Chondrocyte (in vitro differentiated cells): ENCODE measurements at places on chromosomes 7 and 10. TPM values are rescaled to one million over a fixed set of nuclear protein-coding genes. Genes with fewer than 3 reads are reported as not detected.
A peak's percentile ranks its signal among the peaks of the same experiment; 100 is the strongest.

The LBX1 gene
- total RNA-seq: not detected in 3 replicates

DNA sequence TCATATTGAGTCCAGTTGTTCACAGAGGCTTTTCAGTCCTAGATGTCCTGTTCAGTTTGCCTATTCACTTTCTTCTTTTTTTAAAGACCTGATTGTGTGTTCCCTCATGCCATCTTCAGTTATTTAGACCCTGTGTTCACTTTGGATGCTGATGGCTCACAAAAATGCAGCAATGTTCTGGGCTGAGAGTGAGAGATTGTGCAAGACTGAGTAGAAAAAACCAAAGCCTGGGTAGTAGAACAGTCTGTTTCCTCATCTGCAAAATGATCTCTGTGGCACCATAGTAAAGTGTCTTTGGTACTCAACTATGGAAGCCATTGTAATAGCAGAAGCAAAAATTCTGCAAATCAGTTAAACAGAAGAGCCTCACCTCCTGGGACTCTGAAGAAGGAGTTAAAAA is 43.2 kb downstream of the AKR1B1 start:
- no peak for DNase-seq

The LRMDA gene
- total RNA-seq: 0.34 to 3.5 TPM (median 2.8 TPM) in 3 replicates

- DNase-seq: no peak
Measured at GRCh38 chr7:130736298-130736900, 2.4 kb upstream of the KLF14 start.

The EBF3 gene
- 2.2 TPM in 1 of 3 replicates, not detected in the others for total RNA-seq

GRCh38 chr10:132654708-132655661 is 117.4 kb downstream of the INPP5A start:
- DNase-seq: no peak

The AGR2 gene
- not detected in 3 replicates for total RNA-seq

The GCK gene
- total RNA-seq: 0.31 to 0.44 TPM (median 0.37 TPM) in 3 replicates

DNA sequence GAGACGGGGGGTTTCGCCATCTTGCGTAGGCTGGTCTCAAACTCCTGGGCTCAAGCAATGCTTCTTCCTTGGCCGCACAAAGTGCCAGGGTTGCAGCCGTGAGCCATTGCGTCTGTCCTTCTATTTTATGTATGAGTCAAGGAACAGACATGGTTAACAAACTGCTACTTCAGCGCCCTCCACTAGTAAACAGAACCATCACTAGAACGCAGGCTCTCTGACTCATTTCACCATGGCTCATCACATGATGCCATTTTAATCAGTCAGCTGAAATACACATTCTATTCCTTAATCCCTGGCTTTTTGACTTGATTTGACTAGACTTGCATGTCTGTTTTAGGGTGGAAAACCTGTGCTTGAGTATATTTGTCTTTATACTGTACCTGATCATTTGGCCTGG is 41.3 kb downstream of the CELF2 start:
- no peak for DNase-seq

DNA sequence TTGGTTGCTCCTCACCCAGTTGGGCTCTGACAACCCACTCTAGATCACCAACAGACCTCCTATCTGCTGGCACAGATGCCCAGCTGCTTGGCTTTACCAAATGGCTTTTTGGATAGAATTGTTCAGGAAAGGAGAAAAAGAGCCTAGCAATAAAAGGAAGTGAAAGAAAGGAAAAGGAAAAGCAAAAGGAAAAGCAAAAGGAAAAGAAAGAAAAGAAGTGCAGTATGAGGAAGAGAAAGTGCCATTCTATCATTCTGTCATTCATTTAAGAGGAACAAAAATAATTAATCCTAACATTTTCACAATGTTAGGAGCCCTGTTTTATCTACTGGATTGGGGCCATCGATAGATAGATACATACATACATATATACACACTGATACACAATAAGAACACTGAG is 353.6 kb downstream of the THSD7A start:
- no peak for DNase-seq

The TUBB8 gene
- 0.22 TPM in 1 of 3 replicates, not detected in the others for total RNA-seq

The CPEB3 gene
- 1.1 to 1.7 TPM (median 1.2 TPM) in 3 replicates for total RNA-seq

The ZNF37A gene
- total RNA-seq: 10.1 to 19.2 TPM (median 11.6 TPM) in 3 replicates

DNA sequence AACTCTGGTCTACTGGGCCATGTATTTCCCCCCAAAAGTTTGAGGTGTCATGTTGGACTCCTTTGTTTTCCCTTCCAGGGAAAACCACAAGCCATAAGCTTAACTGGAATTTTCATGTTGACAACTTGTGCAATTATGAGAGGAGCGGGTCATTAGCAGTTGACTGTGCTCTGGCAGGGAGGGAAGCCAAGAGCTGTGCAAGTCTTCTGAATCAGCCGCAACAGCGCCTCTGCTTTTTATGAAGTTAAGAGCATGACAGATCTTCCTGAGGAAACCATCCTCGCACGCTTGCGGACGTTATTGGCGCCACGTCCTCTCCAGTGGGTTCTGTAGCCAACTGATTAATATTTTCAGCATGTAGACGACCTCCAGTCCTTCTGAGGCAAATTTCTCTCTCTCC is 148.7 kb upstream of the MKI67 start:
- no peak for DNase-seq

- DNase-seq: no peak
Measured at GRCh38 chr10:5543623-5544022, 18.9 kb downstream of the CALML3 start.

- DNase-seq: no peak
Measured at GRCh38 chr7:90337106-90337505, 9.4 kb upstream of the GTPBP10 start.

- peak; percentile 69 for DNase-seq
Measured at GRCh38 chr10:132632851-132633684, 95.5 kb downstream of the INPP5A start.

DNA sequence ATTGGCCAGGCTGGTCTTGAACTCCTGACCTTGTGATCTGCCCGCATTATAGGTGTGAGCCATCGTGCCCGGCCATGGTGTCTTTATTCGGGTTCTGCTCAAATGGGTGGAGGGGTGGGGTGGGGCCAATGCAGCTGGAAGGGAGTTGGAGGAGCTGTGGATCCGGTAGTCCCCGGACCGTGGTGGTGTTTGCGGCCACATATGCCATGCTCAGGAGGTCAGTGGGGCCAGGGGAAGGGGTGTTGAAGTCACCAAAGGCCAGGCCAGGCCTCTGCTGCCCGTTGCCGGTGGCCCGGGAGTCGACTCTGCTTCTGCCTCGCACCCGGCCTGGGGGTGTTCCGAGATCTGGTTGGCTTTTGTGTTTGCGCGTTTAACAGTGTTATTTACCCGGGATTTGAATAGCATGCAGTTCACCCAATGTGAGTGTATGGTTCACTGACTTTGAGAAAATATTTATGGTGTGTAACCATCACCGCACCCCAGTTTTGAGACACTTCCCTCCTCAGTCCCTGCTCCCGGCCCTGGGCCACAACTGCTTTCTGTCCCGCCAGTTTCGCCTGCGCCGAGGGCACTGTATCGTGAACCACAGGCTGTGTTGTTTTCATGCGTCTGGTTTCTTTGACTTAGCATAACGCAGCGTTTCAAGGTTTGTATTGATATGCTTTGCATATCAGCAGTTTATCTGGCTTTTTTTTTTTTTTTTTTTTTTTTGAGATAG is 10.7 kb downstream of the INPP5A start:
- peak; percentile 77 for DNase-seq

The LRRD1 gene
- total RNA-seq: 0.22 to 0.41 TPM in 2 of 3 replicates, not detected in the other

DNA sequence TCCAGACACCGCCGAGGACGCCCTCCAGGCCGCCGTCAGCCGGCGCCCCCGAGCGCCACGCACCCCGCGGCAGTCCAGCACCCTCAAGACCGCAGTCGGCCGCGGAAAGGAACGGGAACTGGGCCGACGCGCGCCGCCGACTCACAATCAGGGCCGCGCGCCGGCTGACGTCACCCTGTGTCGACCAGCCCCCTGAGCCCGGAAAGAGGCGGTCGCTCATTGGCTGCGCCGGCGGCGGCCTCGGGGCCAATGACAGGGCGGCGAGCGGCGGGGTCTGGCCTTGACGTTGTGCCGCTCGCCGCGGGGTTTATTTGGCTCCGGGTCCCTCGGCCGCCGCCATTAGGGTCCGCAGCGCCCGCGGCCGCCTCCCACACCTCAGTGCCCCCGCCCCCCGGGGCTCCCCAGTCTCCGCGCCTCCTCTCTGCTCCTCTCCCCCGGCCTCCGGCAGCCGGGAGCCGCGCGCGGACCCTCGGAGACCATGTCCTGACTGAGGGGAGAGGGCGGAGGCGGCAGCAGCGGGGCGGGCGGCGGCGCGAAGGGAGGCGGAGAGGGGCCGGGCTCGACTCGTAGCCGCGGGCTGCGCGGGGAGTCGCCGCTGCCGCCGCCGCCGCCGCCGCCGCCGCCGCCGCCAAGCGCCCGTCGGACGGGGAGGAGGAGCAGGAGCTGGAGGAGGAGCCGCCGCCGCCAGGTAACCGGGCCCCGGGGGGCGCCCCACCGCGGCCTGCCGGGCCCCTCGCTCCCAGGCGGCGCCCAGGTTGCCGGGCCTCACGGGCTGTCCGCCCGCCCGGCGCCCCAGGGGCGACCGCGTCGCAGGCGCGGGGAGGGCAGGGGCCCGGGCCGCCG is 25.1 kb upstream of the ZRANB1 start:
- DNase-seq: peak; percentile 98

The CUBN gene
- total RNA-seq: 0.89 to 1.0 TPM (median 0.92 TPM) in 3 replicates

The ACTL6B gene
- not detected in 3 replicates for total RNA-seq

DNA sequence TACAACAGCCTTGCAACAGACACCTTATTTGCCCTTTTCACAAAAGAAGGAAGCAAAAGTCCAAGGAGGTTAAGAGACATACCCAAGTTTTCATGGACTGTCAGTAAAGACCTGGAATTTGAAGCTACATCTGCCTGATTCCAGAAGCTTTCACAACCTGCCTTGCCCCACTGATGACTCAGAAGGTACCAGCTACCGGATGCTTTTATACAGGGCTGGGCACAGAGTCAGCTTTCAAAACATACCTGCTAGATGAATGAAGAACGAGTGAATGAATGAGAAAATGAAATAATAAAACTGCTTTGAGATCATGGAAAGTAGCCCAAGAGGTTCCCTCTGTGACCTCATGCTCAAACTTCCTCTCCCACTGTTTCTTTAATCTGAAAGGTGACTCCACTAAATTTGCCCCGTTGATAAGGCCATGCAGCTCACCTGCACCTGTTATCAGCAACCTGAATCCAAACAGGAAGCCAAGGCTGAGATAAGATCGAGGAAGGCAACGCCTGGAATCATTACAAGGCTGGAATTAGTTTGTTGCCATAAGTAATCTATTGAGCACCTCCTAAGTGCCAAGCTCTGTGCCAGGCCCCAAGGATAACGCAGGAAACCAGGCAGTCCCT is 151.5 kb downstream of the WDR11 start:
- DNase-seq: no peak

The NEBL gene
- total RNA-seq: 1.8 to 2.4 TPM (median 2.0 TPM) in 3 replicates

DNA sequence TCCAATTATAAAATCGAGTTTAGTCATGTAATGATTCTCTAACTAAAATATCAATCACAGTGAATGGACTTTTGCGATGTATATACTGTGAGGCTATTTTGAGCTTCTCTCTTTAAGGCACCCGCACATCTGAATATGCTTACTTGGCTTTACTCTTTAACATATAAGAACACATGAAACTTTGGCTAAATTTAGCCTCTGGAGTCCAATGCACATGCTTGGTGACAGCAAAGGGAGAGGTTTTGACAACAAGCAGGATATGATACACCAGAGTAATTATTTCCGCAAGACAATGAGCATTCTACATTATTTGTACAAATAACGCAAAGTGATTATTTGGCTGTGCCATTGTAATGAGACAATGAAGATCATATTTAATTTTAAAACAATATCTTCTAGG is 72.4 kb downstream of the ARID5B start:
- no peak for DNase-seq

- no peak for DNase-seq
Measured at GRCh38 chr10:96830511-96831199, 1.4 kb upstream of the LCOR start.

GRCh38 chr7:18117482-18117881 is 89.8 kb upstream of the PRPS1L1 start:
- DNase-seq: no peak

The SMO gene
- total RNA-seq: 34.3 to 40.2 TPM (median 37.4 TPM) in 3 replicates

The NACAD gene
- total RNA-seq: 12.4 to 21.9 TPM (median 19.0 TPM) in 3 replicates

GRCh38 chr10:124697443-124697836 is 46.7 kb downstream of the FAM53B start:
- DNase-seq: no peak

The BAIAP2L1 gene
- 8.7 to 12.4 TPM (median 11.9 TPM) in 3 replicates for total RNA-seq

DNA sequence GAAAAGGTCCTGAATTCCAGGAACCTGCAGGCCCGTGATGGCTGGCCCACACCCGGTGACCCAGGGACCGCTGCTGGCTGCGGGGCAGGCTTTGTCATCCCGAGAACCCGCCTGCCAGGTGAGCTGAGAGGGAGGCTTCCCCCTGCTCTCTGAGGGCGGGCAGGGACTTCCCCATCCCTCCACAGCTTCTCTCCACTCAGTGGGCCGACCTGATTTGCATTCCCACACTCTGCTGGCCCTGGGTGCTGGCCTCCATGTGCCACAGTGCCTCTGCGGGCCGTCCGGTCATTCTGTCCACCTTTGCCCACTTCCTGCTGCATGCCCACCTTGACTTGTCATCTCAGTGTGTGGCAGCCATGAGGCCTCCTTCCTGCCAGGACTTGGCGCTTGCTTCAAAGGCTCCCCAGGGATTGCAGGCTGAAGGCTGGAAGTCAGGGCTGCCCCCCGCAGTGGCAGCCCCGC is 35.3 kb downstream of the PALD1 start:
- no peak for DNase-seq

The CTAGE4 gene
- total RNA-seq: 0.47 TPM in 1 of 3 replicates, not detected in the others

GRCh38 chr7:43647673-43648472 is 65.0 kb downstream of the STK17A start:
- no peak for DNase-seq
